ENCODE measurements at places on chromosomes 3 and 15.

- DNase-seq: no peak
These were observed 16.7 kb upstream of the ZMAT3 start for GRCh38 chr3:179088306-179088705.

DNA sequence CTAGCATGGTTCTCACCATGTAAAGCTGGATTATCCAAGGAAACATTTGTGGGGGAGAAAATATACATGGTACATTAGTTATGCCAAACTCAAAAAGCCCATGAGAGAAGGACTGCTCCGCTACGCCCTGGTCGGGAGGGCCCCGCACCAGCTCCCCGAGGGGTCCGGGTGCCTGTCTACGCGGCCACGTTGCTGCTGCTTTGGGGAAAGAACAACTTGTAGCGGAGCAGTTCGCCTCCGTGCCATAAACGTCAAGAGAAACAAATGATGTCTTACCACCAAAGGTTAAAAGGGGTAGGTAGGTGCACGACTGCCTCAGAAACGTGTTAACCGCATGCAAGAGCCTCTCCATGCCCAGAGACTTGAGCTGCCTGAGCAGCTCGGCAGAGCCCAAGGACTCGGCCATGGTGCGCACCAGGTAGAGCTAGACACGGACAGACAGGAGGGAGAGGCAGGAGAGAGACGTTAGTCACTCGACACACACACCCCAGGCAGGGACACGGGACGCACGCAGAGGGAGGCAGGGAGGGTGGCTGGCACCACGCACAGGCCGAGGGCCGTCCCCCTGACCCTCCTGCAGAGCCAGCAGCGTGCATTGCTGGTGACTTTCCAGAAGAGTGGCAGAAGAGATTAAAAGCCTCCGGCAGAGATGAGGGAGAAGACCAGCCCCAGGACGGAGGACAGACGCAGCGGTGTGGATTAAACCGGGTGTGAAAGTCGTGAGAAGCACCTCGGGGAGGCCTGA is 63.4 kb downstream of the CYFIP1 start:
- DNase-seq: no peak

GRCh38 chr3:44104668-44105321 is 136.9 kb upstream of the TOPAZ1 start:
- DNase-seq: peak; percentile 56

DNA sequence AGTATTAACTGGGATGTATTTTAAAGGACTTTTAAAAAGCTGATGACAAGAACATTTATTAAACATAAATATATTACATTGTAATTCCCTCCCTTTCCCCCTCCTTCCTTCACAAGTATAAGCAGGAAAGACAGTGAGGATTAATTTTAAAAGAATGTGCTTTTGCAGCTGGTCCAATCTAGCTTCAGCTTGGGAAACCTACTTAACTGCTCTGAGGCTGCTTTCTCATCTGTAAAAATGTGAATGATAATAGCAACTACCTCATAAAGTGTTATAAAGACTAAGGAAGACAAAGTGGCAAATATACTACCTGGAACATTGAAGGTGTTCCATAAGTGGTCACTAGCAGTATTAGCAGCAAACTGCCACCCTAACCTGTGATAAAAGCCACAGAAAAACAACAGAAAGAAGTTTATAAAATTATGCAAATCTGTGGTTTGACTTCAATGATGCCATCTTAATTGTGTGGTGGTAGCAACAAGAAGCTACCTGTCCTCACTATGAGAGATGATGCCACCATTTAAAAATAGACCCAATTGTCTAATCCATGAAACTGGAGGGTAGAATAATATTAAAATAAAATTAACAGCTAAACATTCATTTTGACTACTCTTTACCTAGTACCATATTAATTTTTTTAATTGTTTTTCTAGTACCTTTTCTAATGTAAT is 20.0 kb downstream of the DHX36 start:
- peak; percentile 9 for DNase-seq
